ENCODE measurements at places on chromosomes 5 and 9.

DNA sequence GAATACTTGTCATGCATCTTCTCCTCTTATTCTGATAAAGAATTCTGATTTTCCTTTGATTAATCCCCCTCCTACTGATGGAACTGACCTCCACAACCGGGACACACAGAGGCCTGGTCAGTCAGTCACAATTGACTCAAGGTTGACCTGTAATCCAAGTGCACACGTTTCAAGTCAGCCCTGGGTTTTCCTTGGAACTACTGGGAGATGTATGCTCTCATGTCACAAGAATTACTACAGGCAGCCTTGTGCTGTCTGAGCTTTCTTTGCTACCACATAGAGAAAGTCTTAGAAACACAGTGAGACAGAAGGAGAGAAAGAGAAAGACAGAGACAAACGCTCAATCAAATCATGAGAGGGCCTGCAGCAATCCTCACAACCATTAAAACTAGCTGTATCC lies 345.8 kb downstream of the PDE4D start:
- no peak for DNase-seq

DNA sequence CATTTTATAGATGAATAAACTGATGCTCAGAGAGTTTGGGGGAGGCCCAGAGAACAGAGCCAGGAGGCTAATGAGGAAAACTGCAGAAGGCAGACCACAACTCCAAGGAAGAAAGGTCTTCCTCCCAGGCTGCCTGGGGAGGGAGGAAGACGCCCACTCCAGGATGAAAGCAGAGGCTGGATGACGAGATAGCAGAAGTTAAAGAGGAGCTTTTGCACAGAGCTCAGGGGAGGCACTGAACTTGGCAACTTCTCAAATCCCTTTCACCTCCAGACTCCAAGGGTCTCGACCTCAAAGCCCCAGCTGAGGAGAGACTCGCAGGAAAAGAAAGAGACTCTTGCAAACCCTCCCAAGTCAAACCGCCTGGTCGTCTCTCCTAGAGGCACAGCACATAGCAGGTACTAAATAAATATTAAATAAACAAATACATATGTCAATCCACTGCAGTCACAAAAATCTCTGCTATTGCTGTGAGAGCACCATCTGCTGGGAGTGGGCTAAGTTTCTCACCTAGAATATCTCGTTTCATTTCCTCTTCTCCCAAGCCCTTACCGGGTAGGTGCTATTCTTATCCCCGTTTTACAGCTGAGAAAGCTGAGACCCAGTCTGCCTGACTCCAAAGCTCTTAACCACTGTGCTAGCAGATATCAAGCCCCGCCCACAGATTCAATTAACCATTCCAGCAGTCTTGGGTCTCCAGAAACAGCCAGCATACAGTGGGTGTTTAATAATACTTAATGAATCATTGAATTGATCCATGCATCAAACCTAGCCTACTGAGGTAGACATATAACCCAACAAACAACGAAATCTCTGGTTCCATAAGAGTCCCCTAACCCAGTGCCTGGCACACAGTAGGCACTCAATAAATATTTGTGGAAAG lies 97.8 kb upstream of the HAND1 start:
- DNase-seq: no peak

GRCh38 chr9:86036555-86036954 lies 62.8 kb downstream of the GOLM1 start:
- DNase-seq: no peak

- no peak for DNase-seq
Observed at GRCh38 chr9:113957821-113958341, 81.8 kb downstream of the ZNF618 start.

DNA sequence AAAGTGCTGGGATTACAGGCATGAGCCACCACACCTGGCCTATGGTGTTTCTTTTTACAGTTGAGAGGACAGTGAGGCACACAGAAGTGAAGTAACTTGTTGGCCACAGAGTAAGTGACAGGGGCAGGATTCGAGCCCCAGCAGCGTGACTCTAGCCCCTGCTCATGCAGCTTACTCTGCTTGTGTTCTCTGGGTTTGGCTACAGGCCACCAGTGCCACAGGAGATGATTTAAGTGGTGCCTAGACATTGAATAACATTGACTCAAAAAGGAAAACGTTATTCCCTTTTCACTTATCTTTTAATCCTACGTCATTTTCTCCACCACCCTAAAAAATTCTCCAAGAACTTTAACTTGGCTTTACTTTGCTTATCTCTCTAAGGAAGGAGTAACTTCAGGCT lies 61.4 kb downstream of the SNX24 start:
- DNase-seq: no peak

- no peak for DNase-seq
Observed at GRCh38 chr9:37944266-37944650, 40.3 kb upstream of the SLC25A51 start.

DNA sequence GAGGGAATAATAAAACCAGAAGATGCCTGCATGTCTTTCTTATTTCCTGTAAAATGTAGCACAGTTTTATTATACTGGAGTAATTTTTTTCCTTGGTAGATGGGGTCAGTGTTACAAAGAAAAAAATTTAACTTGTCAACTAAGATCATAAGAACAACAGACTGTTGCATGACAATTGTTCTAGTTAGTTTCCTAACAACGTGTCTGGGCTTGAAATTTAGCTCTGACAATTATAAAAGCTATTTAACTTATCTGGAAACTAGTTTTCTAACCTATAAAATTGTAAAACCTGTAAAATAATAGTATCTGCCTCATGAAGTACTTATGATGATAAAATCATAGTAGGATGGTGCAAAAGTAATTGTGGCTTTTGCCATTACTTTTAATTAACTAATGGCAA lies 4.9 kb downstream of the SHOC1 start:
- DNase-seq: no peak

DNA sequence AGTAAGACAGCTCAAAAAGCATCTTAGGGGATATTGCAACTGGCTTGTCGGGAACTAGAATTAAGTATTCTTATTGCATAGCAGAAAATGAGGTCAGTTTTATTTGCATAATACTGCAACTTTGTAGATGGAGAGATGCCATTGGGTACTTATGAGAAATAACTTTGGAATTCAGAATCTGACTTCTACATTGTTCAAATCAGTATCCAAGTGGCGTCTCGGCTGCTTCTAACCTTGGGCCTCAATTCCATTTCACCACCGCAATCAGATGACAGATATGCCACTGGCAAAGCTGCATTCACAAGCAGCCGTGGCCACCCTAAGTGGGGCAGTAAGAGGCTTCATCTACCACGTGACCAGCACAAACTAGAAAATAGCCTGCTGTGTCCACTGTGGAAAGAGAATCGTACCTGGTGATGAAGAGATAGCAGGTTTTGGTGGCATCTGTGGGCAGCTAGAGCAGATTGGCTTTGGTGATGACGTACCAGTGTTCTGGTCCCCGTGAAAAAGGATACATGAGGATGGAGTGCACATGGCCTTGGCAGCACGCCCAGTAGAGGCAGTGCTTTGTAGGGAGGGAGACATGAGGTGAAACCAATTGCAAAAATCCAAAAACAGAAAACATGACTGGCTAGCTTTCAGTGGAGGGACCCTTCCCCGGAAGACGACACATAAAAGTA lies 116.6 kb downstream of the KLHL3 start:
- no peak for DNase-seq

DNA sequence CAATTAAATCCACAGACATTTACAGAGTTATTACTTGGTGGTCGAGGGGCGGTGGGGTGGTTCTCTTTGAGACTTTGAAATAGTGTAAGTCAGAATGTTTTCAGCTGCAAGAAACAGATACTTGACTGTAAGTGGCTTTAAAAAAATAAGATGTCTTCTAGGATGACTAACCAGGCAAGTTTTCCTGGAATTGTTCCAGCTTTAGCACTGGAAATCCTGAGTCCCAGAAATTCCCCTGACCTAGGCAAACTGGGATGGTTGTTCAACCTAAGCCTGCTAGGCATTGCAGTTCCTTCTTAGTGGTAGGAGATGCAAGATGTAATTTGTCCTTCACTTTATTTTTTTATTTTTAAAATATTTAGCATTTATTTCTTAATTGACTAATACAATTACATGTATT lies 169.5 kb upstream of the POC5 start:
- DNase-seq: no peak

DNA sequence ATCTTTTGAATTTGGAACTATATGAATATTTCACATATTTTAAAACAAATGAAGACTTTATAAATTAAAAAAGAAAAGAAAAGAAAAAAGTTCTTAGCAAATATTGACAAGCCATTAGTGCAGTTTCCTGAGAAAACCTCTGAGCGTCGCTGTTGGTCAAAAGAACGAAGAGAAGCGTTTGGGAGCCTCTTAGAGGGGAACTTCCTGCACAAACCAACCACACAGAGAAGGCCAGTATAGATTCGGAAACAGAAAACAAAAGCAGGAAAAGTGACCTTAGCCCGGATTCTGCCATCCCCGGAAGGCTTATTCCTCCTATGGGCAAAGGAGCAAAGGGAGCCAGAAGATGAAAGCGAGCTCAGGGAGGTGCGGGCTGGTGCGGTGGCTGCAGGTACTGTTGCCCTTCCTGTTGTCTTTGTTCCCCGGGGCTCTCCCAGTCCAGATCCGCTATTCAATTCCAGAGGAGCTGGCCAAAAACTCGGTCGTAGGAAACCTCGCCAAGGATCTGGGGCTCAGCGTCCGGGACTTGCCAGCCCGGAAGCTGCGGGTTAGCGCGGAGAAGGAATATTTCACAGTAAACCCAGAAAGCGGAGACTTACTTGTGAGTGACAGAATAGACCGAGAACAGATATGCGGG lies at the start of gene PCDHGB2:
Gene PCDHGB2, plus strand, starts transcription at position 205 of the 637 bp plus-strand sequence. Its CDS starts 142 bp downstream, at position 347.
- DNase-seq: no peak

- no peak for DNase-seq
Observed at GRCh38 chr9:93229636-93230035, 45.7 kb downstream of the WNK2 start.

GRCh38 chr5:14281746-14282181 lies 138.6 kb downstream of the TRIO start:
- DNase-seq: no peak

DNA sequence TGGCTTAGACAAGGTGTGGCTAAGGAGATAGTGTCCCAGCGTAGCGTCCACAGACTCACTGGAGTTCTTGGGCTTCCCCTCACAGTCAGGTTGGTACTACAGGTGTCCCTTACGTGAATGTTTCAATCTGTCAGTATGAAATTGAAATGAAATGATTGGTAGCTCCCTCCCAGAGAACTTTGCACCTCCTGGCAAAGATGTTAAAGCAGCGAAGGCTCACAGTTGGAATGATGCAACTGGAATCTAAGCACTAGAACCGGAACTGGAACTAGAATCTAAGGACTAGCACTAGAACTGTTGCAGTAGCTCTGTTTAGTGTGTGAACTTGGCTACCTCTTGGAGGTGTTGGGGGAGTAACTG lies 1.1 kb downstream of the SLC31A1 start:
- DNase-seq: no peak

DNA sequence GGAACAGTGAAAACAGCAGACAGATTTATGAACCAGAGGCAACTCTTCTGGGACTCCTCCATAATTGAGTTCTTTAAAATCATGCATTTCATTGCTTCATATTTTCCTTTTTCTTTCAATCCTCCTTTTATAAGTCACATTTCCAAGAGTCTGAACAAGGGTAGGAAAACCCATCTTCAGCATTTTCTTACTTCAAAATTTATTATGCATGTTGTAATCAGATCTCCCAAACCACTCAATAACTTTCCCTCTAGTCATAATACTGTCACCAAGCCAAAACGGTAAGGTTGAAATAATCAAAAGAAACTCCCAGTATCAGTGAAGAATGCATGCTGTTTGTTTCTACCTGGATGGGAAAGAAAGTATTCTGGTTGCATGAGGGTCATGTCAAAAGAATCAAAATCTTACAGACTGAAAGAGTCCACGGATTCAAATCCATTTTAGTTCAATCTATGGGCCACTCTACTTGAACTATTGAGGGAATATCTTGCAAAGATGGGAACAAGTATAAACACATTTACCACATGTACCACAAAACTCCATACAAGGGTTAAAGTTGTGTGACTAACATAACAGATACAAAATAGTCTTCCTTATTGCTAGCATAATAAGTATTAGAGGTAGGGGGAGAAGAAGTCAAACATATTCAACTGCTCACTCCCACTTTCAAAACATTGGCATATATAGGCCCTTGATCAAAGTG lies 797.3 kb downstream of the MAT2B start:
- DNase-seq: no peak

GRCh38 chr9:103821115-103821514 lies 273.0 kb upstream of the SMC2 start:
- DNase-seq: no peak

GRCh38 chr5:74992791-74993190 lies 59.6 kb downstream of the GCNT4 start:
- no peak for DNase-seq

DNA sequence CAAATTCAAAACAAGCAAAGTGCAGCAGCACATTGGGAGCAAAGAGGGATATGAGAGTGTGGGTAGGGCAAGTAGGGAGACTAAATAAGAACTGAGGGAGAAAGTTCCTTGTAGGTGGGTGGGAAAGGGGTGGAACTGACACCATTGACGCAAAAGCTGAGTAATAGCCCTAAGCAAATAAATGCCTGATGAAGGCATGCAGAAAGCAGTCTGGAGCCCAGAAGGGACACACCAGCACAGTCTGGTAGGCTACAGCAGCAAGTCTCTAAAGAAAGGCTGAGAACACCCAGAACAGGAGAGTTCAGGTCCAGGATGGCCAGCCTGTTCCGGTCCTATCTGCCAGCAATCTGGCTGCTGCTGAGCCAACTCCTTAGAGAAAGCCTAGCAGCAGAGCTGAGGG lies at the start of gene INSL4:
Gene INSL4, plus strand, starts transcription at position 208 of the 400 bp plus-strand sequence. Its CDS starts 105 bp downstream, at position 313.
- no peak for DNase-seq

- DNase-seq: no peak
Observed at GRCh38 chr5:851553-851952, 767 bp upstream of the ZDHHC11 start.

GRCh38 chr5:181207214-181207959 lies 2.4 kb upstream of the TRIM7 start:
- DNase-seq: peak; percentile 82

GRCh38 chr5:139386050-139386438 lies 2.9 kb upstream of the SLC23A1 start:
- DNase-seq: no peak

- DNase-seq: no peak
Observed at GRCh38 chr9:38335686-38336085, 56.8 kb upstream of the ALDH1B1 start.

DNA sequence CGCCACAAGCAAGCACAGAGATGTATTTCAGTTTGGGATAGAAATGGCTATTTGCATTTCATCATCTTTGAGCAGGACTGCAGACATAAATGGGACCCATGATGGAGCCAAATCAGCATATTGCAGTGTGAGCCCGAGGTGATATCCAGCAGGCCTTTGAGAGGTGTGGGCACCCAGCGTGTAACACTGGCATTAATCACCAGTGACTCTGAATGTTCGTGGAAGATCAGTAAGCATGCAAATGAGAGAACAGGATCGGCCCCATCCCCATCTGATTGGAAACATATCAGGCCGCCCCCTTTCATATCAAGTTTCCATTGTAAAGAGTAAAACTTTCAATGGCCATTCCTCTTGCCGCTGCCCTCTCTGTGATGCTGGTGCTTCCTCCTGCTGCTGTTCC lies 84.0 kb downstream of the GTF3C4 start:
- no peak for DNase-seq

All from activated naive CD4-positive, alpha-beta T cell treated with anti-CD3 and anti-CD28 coated beads, Interleukin-2, amount 50 U/mL, for 16 hours (primary cell).